ENCODE measurements at places on chromosomes 3 and 15. TPM values are rescaled to one million over a fixed set of nuclear protein-coding genes. Genes with fewer than 3 reads are reported as not detected.

CATSPER2 gene
- total RNA-seq = 9.6 TPM

SLC22A13 gene
- 1.6 TPM for total RNA-seq

ITIH4 gene
- 1.3 TPM for total RNA-seq

MUC13 gene
- total RNA-seq = not detected

NR2F2 gene
- total RNA-seq = 27.3 TPM

C3orf62 gene
- 1.5 TPM for total RNA-seq

PLSCR2 gene
- not detected for total RNA-seq

CYP11A1 gene
- under 0.01 TPM for total RNA-seq

CIB2 gene
- total RNA-seq = 2.4 TPM

TMEM266 gene
- not detected for total RNA-seq

CCR8 gene
- not detected for total RNA-seq

CPN2 gene
- total RNA-seq = not detected

SLC35A5 gene
- 43.3 TPM for total RNA-seq

ZDHHC23 gene
- 1.0 TPM for total RNA-seq

THRB gene
- not detected for total RNA-seq

CCR2 gene
- not detected for total RNA-seq

GSK3B gene
- total RNA-seq = 64.5 TPM

CHAC1 gene
- total RNA-seq = 41.9 TPM

RASL12 gene
- total RNA-seq = not detected
